Chondrocyte (in vitro differentiated cells): ENCODE measurements at places on chromosomes 5 and 9. TPM values are rescaled to one million over a fixed set of nuclear protein-coding genes. Genes with fewer than 3 reads are reported as not detected.

Gene PCDHB15
- total RNA-seq: 1.7 to 4.3 TPM (median 1.9 TPM) in 3 replicates

Gene TSSK1B
- total RNA-seq: 0.10 to 0.36 TPM in 2 of 3 replicates, not detected in the other

Gene CD74
- total RNA-seq: not detected in 3 replicates

Gene PKD2L2
- total RNA-seq: not detected in 3 replicates

Gene NEUROG1
- not detected in 3 replicates for total RNA-seq

Gene C9orf152
- total RNA-seq: not detected in 3 replicates

Gene BARX1
- total RNA-seq: 0.77 to 6.7 TPM (median 2.1 TPM) in 3 replicates

Gene SPOCK1
- total RNA-seq: 125 to 201 TPM (median 127 TPM) in 3 replicates

Gene NR4A3
- 0.34 to 1.3 TPM (median 1.2 TPM) in 3 replicates for total RNA-seq

Gene SPATA31D1
- total RNA-seq: not detected in 3 replicates

Gene TTF1
- 7.1 to 10.7 TPM (median 8.9 TPM) in 3 replicates for total RNA-seq

Gene FAM78A
- total RNA-seq: 1.4 to 1.6 TPM (median 1.5 TPM) in 3 replicates

Gene SPATA31D4
- not detected in 3 replicates for total RNA-seq

Gene SLCO4C1
- total RNA-seq: 0.10 to 0.15 TPM (median 0.15 TPM) in 3 replicates

Gene SYK
- 0.22 to 0.55 TPM in 2 of 3 replicates, not detected in the other for total RNA-seq

Gene ANKRD18A
- 0.29 to 5.2 TPM (median 4.5 TPM) in 3 replicates for total RNA-seq

Gene IRGM
- total RNA-seq: not detected in 3 replicates

Gene FBP1
- not detected in 3 replicates for total RNA-seq

Gene TIGD6
- total RNA-seq: 5.3 to 7.4 TPM (median 5.7 TPM) in 3 replicates

Gene CDC20B
- total RNA-seq: not detected in 3 replicates

Gene GDNF
- total RNA-seq: 0.39 to 1.1 TPM (median 0.69 TPM) in 3 replicates

Gene CERCAM
- 217 to 282 TPM (median 280 TPM) in 3 replicates for total RNA-seq

Gene BASP1
- total RNA-seq: 181 to 189 TPM (median 182 TPM) in 3 replicates

Gene PCDHA10
- total RNA-seq: 6.7 to 21.2 TPM (median 20.5 TPM) in 3 replicates

Gene UHRF2
- total RNA-seq: 43.5 to 46.6 TPM (median 45.2 TPM) in 3 replicates

Gene AMBP
- total RNA-seq: not detected in 3 replicates

Gene LPAR1
- 33.5 to 35.4 TPM (median 34.0 TPM) in 3 replicates for total RNA-seq

Gene EFNA5
- total RNA-seq: 34.8 to 38.9 TPM (median 37.5 TPM) in 3 replicates

Gene ZBED3
- total RNA-seq: 10.7 to 15.8 TPM (median 14.7 TPM) in 3 replicates

Gene SLC28A3
- 0.15 to 0.35 TPM in 2 of 3 replicates, not detected in the other for total RNA-seq

Gene TPM2
- total RNA-seq: 498 to 2,023 TPM (median 2,016 TPM) in 3 replicates

Gene PPP3R2
- not detected in 3 replicates for total RNA-seq

Gene IL3
- not detected in 3 replicates for total RNA-seq

Gene ELOVL7
- total RNA-seq: 0.22 to 0.40 TPM (median 0.28 TPM) in 3 replicates

Gene OLFM1
- 1.2 to 4.2 TPM (median 2.8 TPM) in 3 replicates for total RNA-seq

Gene SPINK1
- total RNA-seq: not detected in 3 replicates

Gene DOLPP1
- 12.3 to 22.5 TPM (median 16.4 TPM) in 3 replicates for total RNA-seq

Gene CARD9
- total RNA-seq: 0.22 to 2.4 TPM (median 1.9 TPM) in 3 replicates

Gene PTGR1
- total RNA-seq: 25.8 to 28.1 TPM (median 26.6 TPM) in 3 replicates

Gene LIFR
- total RNA-seq: 5.9 to 7.5 TPM (median 6.6 TPM) in 3 replicates

Gene INSL4
- total RNA-seq: not detected in 3 replicates
